Hematopoietic multipotent progenitor cell treated with erythropoietin and hydrocortisone succinate and interleukin-3 and kit ligand, for 4 days (in vitro differentiated cells): ENCODE measurements at places on chromosomes 7 and 10.

GRCh38 chr7:120441850-120442249 is 168.9 kb downstream of the KCND2 start:
- no peak for DNase-seq

DNA sequence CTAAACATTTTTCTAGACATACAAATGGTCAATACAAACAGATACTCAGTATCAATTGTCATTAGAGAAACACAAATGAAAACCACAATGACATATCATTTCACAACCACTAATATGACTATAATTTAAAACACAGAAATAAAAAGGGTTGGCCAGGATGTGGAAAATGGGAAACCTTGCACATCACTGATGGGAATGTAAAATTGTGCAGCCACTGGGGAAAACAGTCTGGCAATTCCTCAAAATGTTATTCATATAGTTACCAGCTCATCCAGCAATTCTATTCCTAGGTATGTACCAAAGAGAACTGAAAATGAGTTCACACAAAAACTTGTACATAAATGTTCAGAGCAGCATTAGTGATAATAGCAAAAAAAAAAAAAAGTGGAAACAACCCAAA is 106.1 kb upstream of the LRRTM3 start:
- DNase-seq = no peak

- DNase-seq = no peak
Measured at GRCh38 chr10:3808689-3809199, 23.7 kb upstream of the KLF6 start.

GRCh38 chr7:122790132-122790531 is 87.4 kb upstream of the RNF148 start:
- no peak for DNase-seq

GRCh38 chr10:122277526-122278136 is 6.5 kb downstream of the BTBD16 start:
- no peak for DNase-seq

GRCh38 chr7:28571405-28571804 is 159.1 kb downstream of the CREB5 start:
- no peak for DNase-seq

GRCh38 chr7:26160896-26161295 is 8.9 kb downstream of the NFE2L3 start:
- DNase-seq = no peak

DNA sequence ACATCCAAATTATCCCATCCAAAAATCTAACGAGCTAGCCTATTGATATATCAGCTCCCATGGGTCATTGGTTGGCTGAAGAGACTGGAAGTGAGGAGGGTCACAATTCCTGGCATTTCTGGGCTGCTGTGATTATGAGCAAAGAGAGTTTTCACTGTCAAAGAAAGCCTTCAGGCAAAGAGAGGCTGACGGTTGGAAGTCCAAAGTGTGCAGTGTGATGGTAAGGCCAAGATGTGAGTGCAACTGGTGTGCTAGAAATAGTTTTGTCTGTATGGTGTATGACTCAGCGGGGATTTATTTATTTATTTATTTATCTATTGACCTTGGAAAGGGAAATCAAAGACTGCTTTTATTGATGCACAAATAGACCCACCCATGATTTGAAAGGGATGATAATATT is 75.0 kb downstream of the AASS start:
- no peak for DNase-seq

GRCh38 chr7:157516911-157517781 is 180.3 kb downstream of the DNAJB6 start:
- DNase-seq = no peak

DNA sequence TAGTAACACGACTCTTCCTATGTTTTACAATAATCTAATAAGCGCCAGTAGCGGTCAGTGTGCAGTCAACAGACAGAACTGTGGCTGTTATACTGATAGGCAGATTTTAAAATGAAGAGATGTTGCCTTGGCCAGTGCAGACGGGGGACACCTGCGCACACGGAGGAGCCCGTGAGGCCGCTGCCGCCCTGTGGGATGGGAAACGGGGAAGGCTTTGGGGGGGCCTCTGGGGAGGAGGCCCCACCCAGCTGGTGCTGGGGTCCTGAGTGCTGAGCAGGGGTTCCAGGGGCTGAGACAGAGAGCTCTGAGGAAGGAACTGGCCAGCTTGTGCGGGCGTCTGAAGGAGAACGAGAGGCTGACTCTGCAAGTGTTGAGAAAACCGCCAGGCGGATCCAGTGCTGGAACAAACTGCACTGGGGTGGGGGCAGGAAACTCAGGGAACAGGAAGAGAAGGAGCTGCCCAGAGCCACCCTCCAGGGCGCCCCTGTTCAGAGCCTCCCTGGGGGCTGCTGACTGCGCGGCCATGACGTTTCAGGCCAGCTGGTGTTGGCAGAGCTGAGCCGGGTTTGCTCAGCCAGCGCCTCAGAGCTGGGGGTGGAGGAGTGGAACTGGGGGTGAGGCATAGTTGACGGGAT is 426.4 kb downstream of the TCERG1L start:
- DNase-seq = no peak

- DNase-seq = no peak
Measured at GRCh38 chr10:51462076-51462779, 237.2 kb downstream of the CSTF2T start.

GRCh38 chr7:25596443-25596842 is 368.2 kb upstream of the NPVF start:
- no peak for DNase-seq

- DNase-seq = no peak
Measured at GRCh38 chr7:81949306-81949705, 179.5 kb upstream of the HGF start.

GRCh38 chr7:94710256-94710655 is 54.3 kb upstream of the SGCE start:
- no peak for DNase-seq

DNA sequence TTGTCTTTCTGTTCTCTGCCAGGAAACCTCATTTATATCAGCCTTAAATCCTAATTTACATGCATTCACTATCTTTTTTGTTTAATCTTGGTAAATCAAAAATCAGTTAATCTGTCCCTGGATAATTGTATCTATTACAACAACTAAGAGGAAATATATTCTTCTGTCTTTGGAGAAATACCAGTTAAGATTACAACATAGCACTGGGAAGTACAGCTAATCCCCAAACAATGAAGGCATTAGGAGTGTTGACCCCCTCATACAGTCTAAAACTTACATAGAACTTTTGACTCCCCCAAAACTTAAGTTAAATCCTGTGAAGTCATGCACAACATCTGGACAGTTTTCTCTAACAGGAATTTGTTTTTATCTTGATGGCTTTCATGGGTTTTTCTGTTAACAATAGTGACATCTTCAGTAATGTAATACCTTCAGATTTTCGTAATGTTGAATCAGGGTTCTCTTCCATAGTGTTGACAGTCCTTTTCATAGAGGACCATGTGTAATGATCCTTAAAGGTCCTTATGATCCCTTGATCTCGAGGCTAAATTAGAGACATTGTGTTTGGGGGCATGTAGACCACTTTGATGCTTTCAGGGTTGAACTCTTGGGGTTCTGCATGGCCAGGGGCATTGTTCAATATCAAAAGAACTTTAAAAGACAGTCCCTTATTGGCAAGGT is 24.1 kb upstream of the ABCC2 start:
- DNase-seq = no peak

DNA sequence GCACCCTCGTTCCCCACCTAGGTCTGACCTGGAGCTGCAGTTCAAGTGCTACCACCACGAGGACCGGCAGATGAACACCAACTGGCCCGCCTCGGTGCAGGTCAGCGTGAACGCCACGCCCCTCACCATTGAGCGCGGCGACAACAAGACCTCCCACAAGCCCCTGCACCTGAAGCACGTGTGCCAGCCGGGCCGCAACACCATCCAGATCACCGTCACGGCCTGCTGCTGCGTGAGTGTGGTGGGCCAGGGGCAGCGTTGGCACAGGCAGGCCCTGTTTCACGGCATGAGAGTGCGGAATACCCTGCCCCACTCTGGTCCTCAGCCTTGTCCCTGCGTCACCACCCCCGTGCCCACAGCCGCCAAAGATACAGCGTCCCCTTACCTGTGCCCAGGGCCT is 46.6 kb upstream of the PPIF start:
- no peak for DNase-seq

GRCh38 chr7:140230516-140230860 is 53.7 kb upstream of the KDM7A start:
- DNase-seq = peak; percentile 28

DNA sequence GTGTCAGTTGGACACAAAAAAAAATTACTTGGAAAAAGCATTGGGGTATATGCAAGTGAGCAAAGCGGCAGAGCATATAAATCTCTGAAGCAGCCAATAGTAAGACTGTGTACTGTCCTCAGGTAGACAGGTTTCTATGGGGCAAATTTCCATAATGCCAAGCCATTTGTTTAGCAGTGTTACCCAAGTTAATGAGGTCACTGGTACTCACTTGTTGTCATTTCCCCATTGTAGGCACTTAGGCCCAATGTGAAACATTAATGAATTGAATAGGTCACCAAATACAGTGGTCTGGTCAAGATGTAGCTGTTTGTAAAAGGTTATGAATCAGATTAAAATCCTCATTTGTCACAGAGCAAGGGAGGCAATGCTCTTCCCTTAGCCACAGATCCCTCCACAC is 27.5 kb downstream of the HOXA1 start:
- DNase-seq = no peak

GRCh38 chr7:157490465-157490912 is 153.7 kb downstream of the DNAJB6 start:
- peak; percentile 93 for DNase-seq

GRCh38 chr7:20287317-20287716 is 43.4 kb upstream of the ITGB8 start:
- DNase-seq = no peak

- no peak for DNase-seq
Measured at GRCh38 chr10:76558586-76558985, 1079.0 kb downstream of the KCNMA1 start.

DNA sequence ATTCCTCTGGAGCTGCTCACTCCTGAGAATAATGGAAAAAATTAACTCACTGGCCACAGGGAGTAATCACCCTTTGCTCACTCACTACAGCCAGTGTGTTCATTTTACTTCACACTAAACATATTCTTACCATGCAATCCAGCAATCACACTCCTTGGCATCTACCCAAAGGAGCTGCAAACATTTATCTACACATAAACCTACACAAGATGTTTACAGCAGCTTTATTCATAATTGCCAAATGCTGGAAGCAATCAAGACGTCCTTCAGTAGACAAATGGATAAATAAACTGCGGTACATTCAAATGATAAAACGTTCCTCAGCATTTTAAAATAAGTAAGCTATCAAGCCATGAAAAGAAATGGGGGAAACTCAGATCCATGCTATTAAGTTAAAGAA is 34.2 kb upstream of the POM121L12 start:
- no peak for DNase-seq

GRCh38 chr10:30490289-30491000 is 56.5 kb downstream of the MAP3K8 start:
- no peak for DNase-seq

GRCh38 chr10:29879862-29880261 is 179.5 kb downstream of the JCAD start:
- no peak for DNase-seq

- no peak for DNase-seq
Measured at GRCh38 chr7:118052336-118052735, 131.6 kb upstream of the LSM8 start.

GRCh38 chr10:124677749-124678556 is 66.2 kb downstream of the FAM53B start:
- DNase-seq = peak; percentile 38
